Islet precursor cell (in vitro differentiated cells): ENCODE measurements at places on chromosomes 4 and X.

DNA sequence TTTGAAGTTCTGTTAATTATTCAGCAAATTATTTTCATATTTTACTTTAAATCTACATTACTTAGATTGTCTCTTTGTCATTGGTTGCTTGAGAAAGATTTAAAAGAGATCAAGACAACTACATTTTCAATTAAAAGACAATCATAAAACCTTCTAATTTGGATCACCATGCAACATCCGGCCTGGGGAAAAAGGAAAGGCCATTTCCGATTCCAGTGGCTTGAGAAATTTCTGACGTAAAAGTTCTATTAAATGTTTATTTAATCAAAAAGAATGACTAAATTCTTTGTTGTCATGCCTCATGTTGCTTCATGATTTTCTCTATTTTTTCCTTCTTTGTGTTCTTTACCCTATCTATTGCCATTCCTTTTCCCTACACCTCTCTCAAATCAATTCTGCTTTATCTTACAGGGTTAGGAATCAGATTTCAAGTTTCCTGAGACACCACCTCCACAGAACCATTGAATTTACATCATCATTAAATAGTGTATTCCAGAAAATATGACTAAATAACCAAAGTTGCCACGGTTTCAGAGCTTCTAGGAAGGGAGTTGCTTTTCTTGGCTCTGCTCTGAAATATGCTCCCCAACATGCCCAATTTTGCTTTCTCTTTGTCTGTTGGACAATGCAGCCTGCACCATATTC lies 124.6 kb upstream of the ACSL4 start:
- DNase-seq: no peak

- no peak for DNase-seq
Measured at GRCh38 chr4:77624213-77624612, 18.6 kb downstream of the CXCL13 start.

DNA sequence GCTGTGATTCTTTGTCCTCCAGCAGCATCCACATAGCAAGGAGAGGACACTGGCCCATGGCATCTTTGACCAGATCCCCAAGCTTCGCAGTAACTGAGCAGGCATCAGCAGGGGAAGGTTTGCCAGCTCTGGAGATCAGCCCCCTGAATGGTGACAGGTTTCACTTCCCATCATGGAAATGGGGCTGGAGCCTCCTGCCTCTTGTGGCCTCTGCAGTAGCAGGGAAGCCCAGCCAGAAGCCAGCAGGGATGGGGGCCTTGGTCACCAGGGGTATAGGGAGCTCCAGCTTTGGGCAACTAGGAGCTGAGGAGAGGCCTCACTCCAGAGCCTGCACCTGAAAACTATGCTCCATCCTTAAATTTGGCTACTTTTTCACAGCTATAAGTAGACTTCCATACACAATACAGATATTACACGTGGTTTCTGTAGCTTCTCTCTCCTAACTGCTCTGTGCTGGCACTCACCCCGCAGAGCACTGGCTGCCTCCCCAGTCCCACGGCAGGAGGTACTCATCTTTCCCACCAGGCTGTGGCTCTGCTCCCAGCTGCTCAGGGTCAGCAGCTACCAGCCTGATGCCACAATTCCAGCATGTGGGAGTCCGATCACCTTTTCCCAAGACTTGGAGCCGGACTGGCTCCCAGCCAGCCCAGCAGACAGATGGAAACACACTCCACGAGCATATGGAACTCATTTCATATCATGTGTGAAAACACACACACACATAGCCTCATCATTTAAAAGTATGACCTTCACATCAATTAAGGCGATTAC lies 2.8 kb downstream of the TMEM271 start:
- DNase-seq: no peak

- DNase-seq: no peak
Measured at GRCh38 chrX:150372280-150372679, 9.2 kb downstream of the MAMLD1 start.

DNA sequence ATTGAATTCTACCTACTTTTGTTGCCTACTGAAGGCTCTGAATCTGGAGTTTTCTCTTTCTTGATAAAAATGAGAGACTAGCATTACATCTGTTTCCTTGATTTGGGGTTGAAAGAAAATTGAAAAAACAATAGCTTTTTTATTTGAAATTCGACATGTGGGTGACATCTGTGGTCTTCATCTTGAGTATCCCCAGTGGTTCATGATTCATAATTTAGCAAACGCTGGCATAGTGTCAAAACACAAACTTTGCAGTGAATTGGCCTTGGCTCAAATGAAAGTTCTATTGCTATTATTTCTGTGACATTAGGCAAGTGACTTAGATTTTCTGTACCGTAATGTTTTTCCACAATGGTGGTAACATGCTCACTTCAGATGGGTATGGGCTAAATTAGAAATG lies 747.6 kb downstream of the PCDH7 start:
- no peak for DNase-seq

GRCh38 chr4:128876200-128876599 lies 66.7 kb downstream of the JADE1 start:
- no peak for DNase-seq

- no peak for DNase-seq
Measured at GRCh38 chr4:88854481-88854880, 156.9 kb upstream of the NAP1L5 start.

DNA sequence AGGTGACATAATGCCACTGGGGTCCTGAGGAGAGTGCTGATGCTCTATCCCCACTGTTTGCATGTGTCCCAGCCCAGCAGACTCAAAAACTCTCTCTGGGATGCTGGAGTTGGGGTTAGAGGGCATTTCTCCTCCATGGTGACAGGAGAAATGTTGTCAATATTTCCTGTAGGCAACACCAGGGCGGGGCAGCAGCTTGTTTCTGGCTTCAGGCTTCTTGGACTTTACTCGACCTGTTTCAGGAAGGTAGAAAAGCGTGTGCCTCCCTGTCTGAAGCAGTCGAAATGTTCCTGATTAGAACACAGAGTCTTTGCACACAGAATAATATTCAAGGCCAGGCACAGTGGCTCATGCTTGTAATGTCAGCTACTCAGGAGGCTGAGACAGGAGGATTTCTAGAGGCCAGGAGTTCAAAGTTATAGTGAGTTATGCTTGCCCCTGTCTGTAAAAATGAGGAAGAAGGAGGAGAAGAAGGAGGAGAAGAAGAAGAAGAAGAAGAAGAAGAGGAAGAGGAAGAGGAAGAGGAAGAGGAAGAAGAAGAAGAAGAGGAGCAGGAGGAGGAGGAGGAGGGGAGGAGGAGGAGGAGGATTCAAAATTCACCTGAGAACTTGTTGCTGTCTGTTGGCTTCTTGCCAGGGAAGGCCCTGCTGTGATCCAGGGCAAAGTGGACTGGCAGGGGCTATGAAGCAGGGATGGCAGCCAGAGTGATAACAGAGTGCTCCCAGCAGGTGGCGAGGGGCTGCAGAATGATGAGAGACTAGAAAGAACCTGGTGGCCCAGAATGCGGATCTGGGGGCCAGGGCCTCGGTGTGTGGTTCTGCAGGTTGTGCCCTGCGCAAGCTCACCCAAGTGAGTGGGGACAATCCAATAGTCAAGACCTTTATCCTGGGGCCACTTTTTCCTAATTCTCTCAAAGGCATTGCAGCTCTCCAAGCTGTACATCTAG lies 82.9 kb downstream of the RTL5 start:
- peak; percentile 50 for DNase-seq

DNA sequence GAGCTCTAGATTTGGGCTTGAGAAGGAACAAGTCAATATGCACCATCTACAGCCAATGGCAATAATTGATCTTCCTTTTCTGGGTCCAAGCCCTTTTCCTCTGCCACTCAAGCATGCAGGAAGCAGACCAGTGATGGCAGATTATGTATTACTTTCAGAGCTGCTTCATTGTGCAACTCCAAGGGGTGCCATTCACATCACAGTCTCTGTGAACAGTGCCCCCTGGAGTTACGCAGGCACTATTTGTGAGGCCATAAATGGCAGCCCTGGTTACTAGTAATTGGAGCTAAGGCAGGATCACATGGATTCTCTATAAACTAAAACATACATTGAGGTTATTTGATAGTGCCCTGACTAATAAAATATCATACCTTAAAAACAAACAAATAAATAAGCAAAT lies 313.4 kb upstream of the SLC7A11 start:
- peak; percentile 48 for DNase-seq

GRCh38 chr4:184860018-184860779 lies 34.4 kb upstream of the ACSL1 start:
- no peak for DNase-seq

- DNase-seq: no peak
Measured at GRCh38 chr4:168651374-168651773, 154.5 kb downstream of the PALLD start.

GRCh38 chr4:109760682-109761081 lies 30.8 kb upstream of the PLA2G12A start:
- DNase-seq: no peak

DNA sequence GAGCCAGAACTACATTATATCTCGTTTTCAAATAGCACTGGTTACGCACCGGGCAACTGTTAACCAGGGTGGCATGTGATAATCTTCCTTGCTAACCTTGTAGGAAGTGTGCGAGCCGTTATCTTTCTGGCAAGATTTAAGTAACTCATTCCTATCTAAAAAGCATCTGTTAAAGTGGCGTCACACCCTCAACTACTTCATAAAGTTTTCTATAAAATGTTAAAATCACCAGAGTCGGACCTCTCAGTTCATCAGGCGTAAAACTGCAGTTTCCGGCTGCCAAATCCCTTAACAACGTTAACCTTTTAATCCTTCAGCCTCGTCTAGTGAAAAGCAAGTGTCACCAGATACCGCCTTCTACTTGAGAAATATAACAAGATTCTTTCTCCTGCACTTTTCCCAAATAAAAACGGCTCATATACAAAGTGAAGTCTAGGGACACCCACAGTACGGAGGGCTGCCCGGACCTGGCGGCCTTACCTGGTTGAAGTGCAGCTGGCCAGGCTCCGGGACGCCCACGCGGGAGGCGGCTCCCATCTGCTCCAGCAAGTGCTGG lies 1.2 kb downstream of the SLC39A8 start:
- DNase-seq: no peak

DNA sequence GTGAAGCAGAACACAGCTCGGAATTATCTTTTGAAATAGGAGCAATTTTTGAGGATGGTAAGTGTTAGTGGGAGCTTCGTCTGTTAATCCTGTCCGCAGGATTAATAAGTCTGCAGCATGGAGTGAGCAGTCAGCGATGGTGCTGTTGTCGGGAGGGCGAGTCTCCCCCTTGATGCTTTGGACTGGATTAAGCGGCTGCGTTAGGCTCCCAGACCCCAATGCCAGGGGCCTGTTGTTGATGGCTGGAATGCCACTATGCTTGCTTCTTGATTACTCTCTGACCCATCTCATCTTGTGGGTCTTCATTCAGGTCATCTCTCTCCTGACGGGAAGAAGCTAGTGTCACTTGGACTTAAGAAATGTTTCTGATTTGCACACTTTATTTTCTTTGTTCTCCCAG lies 332.6 kb downstream of the ARHGAP10 start:
- peak; percentile 23 for DNase-seq

- no peak for DNase-seq
Measured at GRCh38 chr4:105556206-105556605, 3.8 kb downstream of the ARHGEF38 start.

- no peak for DNase-seq
Measured at GRCh38 chrX:37825215-37825842, 22.0 kb downstream of the DYNLT3 start.

- DNase-seq: no peak
Measured at GRCh38 chr4:104941661-104942062, 205.0 kb upstream of the TET2 start.

GRCh38 chrX:2707334-2707760 lies 16.3 kb downstream of the CD99 start:
- DNase-seq: peak; percentile 98

DNA sequence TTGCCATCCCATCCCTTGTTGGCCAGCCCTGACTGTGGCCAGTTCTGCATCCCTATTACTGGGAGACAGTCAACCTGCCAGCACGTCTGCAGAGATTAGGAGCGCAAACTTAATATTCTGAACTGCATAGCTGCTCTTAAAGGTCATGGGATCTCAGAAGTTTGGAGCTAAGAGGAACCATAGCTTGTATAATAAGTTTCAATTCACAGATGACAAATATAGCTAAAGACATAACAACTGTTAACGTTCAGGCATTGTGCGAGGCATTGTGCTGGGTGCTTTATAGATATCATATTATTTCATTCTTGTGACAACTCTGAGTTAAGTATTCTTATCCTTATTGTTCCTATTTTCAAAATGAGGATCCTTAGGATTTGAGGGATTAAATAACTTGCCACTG lies 3.7 kb downstream of the SCARB2 start:
- no peak for DNase-seq

GRCh38 chr4:32840461-32841189 lies 2120.5 kb downstream of the PCDH7 start:
- no peak for DNase-seq

- no peak for DNase-seq
Measured at GRCh38 chr4:86965019-86965976, 30.5 kb downstream of the AFF1 start.

- DNase-seq: no peak
Measured at GRCh38 chr4:12545812-12546211, 938.3 kb downstream of the RAB28 start.

- no peak for DNase-seq
Measured at GRCh38 chrX:153925739-153926551, at the start of gene ARHGAP4. TSS of gene ARHGAP4 (minus strand) at chrX:153926264. CDS start at chrX:153926202, 62 bp downstream.

DNA sequence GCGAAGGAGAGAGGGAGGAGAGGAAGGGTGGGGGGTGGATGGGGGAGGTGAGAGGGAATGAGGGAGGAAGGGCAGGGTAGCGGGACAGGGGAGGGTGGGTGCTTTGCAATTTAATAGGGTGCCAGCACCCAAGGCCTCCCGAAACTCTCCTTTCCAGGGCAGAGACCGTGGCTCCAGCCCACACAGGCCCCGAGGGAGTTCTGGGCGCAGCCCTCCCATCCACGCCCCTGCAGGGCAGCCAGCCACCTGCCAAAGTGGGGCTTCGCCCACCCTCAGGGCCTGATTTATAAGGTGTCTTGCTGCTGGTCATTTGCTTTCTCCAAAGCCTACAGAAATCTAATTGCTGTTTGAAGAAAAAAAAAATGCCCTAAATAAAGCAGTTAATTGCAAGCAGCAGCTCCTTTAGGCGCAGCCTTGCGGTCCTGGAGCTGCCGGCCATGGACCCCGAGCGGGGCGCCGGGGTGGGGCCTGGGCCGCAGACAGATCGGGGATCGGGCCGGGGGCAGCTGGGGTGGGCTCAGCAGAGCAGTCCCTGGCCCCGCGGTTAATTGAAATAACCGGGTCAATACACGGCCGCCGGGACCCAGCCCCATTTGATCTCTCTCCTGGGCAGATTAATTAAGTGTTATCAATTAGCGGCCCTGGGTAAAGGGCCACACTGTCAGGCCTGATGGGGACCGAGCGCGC lies 106.0 kb upstream of the NKX1-1 start:
- DNase-seq: no peak
